ENCODE measurements at places on chromosomes 11 and 22.
A peak's percentile ranks its signal among the peaks of the same experiment; 100 is the strongest.

DNA sequence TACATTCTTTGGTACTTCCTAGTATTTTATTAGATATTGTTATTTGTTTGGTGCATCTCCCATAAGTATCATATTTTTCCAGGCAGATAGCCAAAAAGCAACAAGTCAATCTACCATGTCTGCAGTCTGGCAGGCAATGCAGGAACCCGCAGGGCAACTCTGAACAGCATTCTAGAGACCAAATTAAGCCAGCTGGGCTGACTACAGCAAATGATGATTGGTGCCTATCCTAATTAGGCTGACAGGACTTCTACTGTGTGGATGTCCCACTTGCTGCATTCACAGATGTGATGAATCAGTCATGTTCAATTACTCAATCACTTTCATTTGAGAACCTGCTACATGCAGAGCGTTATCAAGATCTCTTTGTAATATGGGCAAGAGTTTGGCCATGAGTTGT, 40.3 kb upstream of the AMOTL1 start:
- no peak for ATAC-seq

DNA sequence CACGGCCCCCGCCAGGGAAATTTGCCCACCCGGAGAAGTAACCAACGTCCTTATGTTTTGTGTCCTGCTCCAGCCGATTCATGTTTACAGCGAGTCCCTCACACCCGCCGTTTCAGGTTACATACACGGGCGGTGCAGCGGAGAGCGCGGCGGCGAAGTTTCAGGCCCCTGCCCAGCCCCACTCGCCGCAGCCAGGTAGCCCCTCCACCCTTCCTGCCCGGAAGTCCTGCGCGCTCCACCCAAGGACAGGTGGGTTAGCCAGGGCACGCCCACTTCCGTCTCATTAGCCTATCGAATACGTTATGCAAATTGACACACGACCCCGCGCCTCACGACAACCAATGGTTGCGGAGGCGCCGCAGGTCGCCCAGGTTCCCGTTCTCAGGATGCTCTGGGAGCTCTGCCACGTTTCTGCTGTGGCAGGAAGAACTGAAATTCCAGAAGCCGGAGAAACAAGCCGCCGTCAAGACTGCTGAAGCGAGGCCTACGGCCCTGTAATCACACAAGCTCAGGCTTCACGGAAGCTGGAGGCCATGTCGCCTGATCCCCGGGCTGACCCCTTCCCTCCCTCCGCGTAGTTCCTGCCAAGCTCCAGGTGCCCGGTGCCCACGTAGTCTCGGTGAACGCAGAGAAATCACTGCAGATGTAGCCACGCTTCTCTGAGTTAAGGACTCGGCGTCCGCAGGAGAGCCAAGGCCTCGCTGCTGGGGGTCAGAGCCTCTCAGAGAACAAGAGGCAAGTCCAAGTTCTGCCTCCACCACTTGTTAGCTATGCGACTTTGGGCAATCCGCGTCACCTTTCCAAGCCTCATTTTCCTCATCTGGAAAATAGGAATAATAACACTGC, 22.4 kb upstream of the MYH9 start:
- peak; percentile 80 for ATAC-seq

DNA sequence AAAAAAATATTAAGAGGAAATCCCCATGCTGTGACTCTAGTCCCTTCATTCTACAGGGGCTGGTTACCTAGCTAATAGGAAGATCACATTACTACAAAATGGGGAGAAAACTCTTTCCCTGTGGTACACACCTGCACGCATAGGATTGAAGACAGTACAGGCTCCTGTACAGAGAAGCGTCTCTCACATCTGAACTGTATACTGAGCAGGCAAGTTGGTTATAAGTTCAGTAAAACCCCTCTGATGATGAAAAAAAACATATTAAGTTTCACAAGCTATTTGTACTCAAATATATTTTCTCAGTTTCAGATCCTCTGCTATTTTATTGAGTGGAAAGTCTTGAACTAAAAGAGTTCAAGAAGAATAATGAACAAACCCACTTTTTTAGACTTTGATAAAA, 156.9 kb upstream of the HSD17B12 start:
- no peak for ATAC-seq

DNA sequence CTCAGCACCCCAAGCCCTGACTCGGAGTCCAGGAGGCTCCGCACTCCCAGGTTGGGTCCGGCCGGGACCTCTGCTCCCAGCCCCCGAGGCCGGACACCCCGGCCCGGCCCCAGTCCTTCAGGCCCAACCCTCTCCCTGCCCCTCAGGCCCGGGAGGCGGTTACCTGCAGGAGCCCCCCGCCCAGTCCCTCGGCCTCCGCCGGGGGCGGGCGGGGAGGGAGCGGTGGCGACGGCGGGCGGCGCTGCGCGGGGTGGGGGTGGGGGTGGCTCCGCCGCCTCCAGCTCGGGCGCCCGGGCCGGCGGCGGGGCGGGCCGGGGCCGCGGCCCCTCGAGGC, 310 bp downstream of the TCF20 start:
- peak; percentile 62 for ATAC-seq

DNA sequence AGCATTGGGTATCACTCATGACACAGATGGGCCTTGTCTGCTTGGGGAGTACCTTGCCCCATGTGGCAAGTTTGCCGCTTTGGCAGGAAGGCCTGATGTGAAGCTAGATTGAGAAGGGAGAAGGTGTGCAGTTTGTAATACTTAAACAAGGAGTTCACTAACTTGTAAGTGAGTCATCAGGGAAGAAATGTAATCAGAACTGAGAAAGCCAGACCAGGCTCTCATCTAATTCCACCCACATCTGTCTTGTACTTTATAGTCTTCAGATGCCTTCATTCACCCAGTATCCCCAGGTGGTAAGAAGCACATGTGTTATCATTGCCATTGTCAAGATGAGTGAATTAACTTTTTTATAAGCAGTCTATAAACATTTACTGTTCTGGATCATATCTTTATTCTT, 116.0 kb upstream of the DDI1 start:
- ATAC-seq: no peak

DNA sequence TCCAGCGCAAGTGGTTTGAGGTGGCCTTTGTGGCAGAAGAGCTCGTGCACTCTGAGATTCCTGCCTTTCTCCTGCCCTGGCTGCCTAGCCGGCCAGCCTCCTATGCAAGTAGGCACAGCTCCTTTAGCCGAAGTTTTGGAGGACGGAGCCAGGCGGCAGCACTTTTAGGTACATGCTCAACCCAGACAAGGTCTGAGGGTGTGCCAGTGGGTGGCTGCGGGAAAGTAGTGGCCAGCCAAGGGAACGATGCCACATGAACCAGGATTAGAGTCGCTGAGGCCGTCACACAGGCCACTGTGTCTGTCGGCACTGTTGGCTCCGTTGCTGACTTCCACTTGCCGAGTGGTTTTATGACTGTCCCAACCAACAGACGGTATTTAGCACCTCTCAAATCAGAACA, 64.8 kb upstream of the YWHAH start:
- ATAC-seq: no peak

- no peak for ATAC-seq
Measured at GRCh38 chr22:33515795-33516194, 404.5 kb downstream of the LARGE1 start.

- ATAC-seq: peak; percentile 99
Measured at GRCh38 chr11:7986768-7987559, at the start of gene EIF3F. TSS of gene EIF3F (plus strand) at chr11:7987337. CDS start at chr11:7987353, 16 bp downstream.

DNA sequence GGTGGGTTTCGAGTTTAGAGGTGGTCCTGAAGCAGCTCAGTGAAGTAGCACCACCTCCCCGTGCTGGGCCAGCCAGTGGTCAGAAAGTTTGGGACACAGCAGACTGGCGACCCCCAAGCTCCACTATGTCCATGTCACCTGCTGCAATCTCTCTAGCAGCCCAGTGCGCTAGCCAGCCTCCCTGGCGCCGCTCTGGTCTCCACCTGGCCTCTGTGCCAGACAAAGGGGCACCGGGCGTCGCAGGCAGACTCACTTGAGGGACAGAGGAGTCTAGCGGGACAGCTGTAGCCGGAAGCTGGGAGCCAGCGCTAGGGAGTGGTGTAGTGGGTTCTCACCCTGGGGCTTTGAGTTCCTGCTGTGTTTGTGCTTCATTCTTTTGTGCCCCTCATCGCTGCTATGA, 25.5 kb downstream of the MYBPC3 start:
- ATAC-seq: no peak

DNA sequence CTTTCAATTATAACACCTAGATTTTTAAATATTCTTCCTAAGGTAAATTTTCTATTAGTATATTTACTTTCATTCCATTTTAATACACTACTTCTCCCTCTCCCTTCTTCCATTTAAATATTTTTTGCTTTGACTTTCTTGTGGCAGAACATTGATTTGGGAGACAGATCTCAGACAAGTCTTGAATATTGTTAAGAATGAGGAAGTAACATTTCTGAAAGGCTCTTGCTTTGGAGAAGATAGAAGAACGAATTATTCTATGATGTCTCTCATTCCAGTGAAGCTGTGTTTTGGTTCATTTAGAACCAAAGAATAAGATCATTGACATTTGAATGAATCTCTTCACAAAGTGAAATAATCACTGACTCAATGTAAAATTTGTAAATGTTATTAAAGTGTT, 2.4 kb downstream of the IPO7 start:
- ATAC-seq: no peak

- no peak for ATAC-seq
Measured at GRCh38 chr11:62710001-62710345, 2.5 kb downstream of the GNG3 start.

DNA sequence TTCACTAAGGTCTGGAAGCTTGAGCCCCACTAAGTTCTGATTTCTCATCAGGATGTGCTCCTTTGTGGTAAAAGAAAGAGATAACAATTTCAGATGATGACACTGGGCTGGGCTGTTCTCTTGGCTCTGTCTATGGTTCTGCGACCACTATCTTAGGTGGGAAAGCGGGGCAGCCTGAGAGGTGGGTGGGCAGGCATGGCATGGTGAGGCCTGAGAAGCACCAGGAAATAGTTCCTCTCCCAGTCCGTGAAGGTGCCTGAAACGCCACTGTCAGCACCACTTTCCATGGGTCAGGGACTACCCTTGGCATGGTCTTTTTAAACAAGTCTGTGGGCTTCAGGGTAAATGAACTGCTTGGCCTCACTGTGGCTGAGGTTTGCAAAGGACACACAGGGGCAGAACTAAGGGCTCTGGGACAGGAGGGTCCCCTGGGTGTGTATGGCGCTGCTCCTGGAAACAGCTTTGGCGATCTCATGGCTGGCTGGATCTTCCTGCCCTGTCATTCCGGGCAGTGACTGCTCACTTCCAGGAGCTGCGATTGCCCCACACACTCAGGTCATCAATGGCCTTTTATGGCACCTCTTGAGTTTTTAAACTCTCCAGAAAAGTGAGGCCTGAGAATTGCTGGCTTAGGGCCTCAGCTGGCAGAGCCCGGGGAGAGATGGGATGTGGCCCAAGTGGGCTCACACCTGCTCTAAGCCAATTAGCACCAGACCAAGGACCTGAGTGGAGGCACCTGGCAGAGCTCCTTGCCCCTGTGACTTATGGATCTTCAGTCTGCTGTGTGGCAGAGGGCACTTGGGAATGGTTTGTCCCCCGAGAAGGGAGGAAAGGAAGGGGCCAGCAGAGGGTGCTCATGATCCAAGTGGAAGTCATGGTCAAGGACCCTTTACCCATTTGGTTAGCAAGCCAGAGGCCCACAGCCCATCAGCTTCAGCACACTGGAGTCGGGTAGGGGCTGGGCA, 55.6 kb upstream of the LYVE1 start:
- no peak for ATAC-seq

DNA sequence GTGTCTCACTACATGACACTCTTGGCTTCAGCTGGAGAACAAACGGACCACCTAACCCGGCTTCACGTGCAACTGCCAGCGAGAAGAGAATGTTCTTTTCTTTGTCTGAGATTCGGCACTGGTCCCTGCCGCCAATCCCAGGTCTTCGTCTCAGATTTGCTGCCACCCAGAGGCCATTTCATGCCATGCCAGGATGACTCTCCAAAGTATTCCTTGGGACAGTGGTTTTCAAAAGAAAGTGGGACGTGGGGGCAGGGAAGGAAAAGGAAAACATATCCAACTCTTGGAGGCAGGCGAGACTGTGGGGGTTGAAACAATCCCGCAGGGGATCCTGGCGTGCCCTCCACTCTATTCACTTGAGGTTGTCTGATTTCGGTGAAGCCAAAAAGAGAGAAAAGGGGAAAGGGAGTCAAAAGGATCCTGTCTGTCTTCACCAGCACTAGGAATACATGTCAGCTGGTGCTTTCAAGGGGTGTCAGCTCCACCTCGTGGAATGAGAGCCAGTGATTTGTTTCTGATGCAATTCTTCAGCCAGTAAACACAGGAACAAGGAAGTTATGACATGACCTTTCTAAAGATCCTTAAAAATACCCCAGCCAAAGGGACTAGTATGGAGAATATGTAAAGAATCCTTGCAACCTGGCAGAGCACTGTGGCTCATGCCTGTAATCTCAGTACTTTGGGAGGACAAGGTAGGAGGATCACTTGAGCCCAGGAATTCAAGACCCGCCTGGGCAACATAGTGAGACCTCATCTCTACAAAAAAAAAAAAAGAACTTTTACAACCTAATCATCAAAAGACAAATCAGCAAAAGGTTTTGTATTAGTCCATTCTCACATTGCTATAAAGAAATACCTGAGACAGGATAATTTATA, 41.0 kb upstream of the APLNR start:
- ATAC-seq: no peak

DNA sequence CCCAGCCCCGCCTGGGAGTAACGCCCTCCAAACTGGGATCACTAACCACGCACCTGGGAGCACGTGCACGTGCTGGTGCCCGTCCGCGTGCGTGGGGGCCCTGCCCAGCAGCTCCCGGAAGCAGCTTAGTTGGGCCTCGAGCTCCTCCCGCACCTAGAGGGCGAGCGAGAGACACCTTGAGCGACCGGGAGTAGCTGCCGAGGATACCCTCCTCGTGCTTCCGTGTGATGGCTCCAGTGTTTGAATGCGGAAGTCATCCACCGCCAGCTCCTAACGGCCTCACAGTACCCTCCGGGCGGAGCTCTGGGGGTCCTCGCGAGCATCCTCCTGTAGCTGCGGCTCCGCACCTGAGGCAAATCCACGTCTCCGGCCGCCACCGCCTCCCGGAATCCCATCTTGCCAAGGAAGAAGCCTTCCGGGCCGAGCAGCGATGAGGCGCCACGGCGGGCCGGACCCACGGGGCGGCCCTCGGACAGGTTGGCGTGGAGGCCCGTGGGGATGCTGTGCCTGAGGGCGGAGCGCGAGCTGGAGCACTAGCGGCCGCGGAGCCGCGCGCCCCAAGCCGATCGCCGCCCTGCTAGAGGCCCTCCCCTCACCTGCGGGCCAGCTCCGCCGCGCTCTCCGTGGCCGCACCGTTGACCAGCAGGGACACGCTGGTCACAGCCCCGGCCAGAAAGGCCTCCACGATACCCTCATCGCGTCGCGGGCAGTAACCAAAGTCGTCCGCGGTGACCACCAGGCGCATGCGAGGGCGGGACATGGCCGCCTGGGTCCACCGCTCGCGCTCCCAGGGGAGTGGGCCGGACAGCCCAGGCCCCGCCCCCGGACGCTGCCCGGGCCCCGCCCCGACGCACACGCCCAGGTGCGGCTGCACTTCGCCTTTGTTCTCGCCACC, at the start of gene YDJC:
YDJC (minus strand) TSS at position 768 of the 895 bp plus-strand sequence; CDS start at position 760, 8 bp downstream.
- ATAC-seq: peak; percentile 86

GRCh38 chr11:17154409-17155159, 53.2 kb downstream of the PIK3C2A start:
- ATAC-seq: no peak

- ATAC-seq: no peak
Measured at GRCh38 chr11:5476186-5476819, 12.2 kb upstream of the OR52D1 start.

All from activated CD4-positive, CD25-positive, alpha-beta regulatory T cell treated with anti-CD3 and anti-CD28 coated beads, Interleukin-2, amount 50 U/mL, for 24 hours (primary cell).